ENCODE measurements at places on chromosomes 1 and 21.

DNA sequence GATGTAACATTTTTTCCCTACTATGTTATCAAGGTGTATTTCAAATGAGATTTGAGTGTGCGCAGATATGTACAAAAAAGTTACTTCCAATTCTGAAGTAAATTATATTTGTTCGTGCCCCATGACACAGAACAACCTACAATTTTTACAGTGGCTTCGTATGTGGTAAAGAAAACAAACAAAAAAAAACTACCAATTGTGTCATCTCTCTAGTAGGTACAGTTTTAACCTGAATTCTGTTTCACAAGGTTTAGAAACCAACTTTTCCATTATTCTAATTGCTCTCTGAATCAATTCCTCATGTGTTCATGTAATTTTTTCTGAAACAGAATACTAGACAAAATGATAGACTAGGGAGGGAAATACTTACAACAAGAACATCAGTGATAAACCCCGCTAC lies 7.4 kb downstream of the SCAF4 start:
- no peak for DNase-seq

GRCh38 chr1:6278263-6278662 lies 17.4 kb upstream of the GPR153 start:
- DNase-seq, result no peak

GRCh38 chr1:2358072-2358471 lies 33.3 kb downstream of the MORN1 start:
- DNase-seq, result no peak

- DNase-seq, result no peak
Measured at GRCh38 chr1:159825564-159825963, 1.1 kb upstream of the SLAMF8 start.

- DNase-seq, result no peak
Measured at GRCh38 chr21:33080376-33080775, 10.4 kb downstream of the OLIG1 start.

DNA sequence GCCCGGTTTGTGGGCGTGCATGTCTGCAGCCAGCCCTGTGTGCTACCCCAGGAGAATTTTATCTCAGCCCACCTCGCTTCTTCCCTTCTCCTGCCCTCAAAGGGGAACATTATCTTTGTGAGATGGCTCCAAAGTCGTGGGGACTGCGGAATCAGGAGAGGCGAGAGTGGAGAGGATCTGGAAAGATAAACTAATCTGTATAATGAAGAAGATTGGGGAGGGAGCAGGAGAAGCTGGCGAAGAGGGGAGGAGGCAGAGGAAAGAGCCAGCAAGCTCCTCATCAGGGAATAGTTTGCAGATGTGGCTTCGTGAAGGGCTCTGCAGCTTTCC lies 310.3 kb downstream of the MATN1 start:
- DNase-seq, result no peak

DNA sequence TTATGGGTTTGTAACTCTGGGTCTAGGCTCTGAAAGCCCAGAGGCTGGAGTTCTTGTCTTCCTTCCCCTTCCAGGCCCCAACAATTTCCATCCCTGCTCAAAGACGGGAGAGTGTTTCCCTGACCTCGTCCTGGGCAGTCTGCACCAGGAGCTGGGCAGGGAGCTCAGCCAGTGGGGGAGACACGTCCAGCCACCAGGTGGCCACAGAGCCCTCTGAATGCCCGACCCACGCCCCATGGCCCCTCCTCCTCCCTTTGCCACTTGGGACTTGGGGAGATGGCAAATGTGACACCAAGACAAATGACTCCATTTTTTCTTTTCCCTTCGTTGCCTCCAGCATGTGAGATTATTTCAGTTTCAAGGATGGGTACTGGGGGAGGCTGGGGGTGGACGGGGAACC lies 159.9 kb upstream of the AJAP1 start:
- no peak for DNase-seq

DNA sequence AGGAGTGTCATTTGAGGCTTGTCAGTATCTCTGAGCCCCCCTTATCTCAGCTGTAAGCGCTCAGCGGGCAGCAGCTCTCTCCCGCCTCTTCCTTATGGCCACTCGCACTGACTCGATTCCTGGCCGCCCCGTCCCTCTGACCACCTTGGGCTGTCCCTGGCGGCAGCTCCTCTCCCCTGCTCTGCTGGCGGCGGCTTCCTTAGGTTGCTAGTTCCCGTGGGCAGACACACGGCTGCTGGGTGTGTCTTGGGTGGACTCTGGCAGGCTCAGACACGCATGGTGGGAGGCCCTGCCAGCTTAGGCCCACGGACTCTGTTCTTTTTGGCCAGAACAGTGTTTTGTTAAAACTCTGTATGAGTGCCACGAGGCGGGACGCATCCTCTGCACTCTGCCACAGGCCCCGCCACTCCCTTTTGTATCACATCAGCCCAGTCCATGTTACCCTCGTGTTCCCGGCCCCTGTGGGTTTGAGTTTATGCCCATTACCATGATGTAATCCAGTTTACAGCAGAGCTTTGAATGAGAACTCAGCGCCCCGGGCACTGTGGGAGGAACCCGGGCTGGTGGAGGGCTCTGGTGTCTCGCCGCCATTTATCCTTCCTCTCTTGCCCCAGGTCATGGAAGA lies 45.9 kb downstream of the COQ8A start:
- DNase-seq, result no peak

- DNase-seq, result no peak
Measured at GRCh38 chr1:40789342-40789598, 5.7 kb downstream of the KCNQ4 start.

DNA sequence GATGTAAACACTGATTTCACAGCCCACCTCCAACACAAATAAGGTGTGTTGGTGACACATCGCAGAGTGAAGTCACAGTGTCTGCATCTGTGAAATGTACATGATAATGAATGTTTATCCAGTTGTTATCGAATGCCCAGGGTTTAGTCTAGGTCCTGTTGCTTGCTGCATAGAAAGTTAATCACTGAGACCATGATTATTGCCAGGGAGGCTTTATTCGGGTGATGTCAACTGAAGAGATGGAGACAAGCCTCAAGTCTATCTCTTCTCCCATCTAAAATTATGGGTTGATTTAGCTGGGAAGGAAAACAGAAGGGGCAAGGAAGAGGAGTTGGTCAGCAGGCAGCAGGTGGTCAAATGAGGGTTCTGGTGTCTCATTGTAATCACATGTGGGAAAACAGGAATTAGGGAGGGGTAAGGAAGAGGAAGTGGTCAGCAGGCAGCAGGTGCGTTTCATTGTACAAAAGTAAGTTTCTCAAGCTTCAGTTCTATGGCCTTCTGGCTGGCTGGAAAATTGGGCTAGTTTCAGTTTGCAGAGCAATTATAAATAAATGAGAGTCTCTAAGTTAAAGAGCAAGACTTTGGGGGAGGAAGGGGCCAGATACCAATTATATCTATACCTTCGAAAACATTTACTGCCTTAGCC lies 146.3 kb upstream of the DNAH14 start:
- no peak for DNase-seq

GRCh38 chr1:213331631-213332175 lies 280.7 kb downstream of the RPS6KC1 start:
- no peak for DNase-seq

- DNase-seq, result peak; percentile 36
Measured at GRCh38 chr1:158117854-158118704, 62.6 kb upstream of the CD1D start.

GRCh38 chr1:26022404-26022779 lies 817 bp downstream of the EXTL1 start:
- no peak for DNase-seq

GRCh38 chr1:89855413-89856123 lies 34.7 kb downstream of the LRRC8D start:
- peak; percentile 68 for DNase-seq

- DNase-seq, result no peak
Measured at GRCh38 chr1:245353411-245353810, 198.6 kb downstream of the KIF26B start.

GRCh38 chr1:29311352-29312030 lies 75.2 kb downstream of the PTPRU start:
- no peak for DNase-seq

DNA sequence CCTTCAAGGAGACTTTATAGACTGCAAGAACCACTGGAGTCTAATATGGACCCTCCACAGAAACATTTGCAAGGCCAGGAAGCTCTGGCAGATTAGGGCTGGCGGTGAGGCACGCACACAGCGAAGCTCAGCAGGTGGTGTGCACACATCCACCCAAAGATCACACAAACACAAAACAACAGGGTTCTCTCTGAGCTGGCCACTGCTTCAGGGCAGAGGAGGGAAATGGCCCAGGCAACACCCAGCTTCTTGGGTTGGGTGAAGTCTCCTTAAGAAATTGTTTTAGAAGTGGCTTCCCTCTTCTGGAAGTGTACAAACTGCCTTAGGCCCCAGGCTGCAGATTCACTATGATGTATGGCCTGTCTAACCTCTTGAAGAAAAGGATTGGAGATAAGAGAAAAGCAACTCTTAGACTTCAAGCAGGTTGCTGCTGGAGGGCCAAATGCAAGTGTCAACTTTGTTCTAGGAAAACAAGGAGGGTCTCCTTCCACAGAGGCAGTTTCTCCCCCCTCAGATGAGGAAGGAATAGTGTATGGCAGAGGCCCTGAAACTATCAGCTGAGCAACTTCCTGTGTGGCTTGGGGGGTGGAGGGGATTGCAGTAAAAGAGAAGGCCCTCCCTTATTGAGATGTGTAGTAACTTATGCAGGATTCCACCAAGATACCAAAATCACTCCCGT lies 2.0 kb downstream of the RCSD1 start:
- DNase-seq, result no peak

GRCh38 chr21:33668180-33668579 lies 25.9 kb downstream of the ITSN1 start:
- DNase-seq, result no peak

GRCh38 chr1:198443365-198444233 lies 96.9 kb downstream of the ATP6V1G3 start:
- no peak for DNase-seq

GRCh38 chr1:197786280-197786679 lies 11.0 kb upstream of the DENND1B start:
- no peak for DNase-seq

DNA sequence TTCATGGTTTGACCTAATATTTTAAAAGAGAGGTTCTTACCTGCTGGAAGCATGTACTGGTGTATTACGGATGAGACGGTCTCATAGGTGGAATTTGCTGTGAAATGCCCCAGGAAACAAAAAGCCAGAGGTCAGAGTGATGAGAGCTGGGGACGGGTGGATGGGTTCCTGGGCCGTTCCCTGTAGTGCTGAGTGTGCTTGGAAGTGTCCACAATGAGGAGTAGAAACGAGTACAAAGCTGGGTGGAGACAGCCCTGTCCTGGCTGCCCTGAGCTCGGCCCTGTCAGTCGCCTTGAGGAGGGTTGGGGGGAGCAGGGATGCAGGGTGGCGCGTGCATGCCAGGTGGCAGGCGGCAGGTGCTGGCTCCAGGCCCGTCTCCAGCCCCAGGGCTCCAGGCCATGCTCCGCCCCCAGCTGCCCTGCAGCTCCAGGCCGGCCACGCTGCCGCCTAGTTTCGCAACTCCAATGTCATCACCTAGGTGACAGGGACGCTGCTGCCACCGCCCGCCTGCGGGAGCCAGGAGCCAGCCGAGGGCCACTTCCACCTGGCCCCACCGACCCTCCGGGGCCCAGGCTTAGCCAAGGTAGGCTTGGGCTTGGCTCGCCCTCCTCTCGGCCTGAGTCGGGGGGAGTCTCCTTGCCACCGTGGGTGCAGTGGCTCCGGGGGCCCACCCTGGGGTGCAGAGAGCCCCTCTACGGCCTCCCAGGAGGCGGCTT lies 16.4 kb downstream of the TP73 start:
- DNase-seq, result no peak

DNA sequence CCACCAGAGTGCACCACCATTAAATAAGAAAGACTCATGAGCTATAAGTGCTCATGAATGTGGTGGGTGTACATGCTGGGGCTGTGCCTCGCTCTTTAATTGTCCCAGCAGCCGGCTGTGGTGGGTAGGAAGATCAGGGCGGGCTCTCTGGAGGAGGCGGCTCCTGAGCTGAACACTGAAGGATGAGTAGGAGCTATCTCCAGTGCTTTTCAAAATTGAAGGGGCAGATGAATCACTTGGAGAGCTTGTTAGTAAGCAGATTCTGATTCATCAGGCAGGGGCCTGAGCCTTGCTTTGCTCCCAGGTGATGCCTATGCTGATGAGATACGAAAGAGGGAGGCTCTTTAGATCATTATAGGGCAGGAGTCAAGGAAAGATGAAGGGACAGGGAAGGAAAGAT lies 54.1 kb downstream of the ETS2 start:
- DNase-seq, result no peak

- no peak for DNase-seq
Measured at GRCh38 chr1:109485001-109485400, 1.3 kb downstream of the ATXN7L2 start.

DNA sequence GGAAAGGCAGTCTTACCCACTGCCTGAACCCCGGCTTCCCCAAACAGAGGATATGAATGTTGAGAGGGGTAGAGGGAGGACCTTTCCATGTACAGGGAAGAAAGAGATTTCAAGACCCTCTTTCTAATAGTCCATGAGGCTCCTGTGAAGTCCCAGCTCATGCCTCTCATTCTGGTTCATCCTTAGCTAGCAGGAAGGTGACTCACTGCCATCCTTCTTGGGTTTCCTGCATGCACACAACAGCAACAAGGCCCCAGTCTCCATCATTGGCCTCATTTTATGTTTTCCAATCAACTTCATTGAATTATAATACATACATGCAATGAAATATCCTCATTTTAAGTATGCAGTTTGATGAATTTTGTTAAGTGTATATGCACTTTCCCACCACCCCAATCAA lies 46.2 kb downstream of the SYT2 start:
- DNase-seq, result no peak

DNA sequence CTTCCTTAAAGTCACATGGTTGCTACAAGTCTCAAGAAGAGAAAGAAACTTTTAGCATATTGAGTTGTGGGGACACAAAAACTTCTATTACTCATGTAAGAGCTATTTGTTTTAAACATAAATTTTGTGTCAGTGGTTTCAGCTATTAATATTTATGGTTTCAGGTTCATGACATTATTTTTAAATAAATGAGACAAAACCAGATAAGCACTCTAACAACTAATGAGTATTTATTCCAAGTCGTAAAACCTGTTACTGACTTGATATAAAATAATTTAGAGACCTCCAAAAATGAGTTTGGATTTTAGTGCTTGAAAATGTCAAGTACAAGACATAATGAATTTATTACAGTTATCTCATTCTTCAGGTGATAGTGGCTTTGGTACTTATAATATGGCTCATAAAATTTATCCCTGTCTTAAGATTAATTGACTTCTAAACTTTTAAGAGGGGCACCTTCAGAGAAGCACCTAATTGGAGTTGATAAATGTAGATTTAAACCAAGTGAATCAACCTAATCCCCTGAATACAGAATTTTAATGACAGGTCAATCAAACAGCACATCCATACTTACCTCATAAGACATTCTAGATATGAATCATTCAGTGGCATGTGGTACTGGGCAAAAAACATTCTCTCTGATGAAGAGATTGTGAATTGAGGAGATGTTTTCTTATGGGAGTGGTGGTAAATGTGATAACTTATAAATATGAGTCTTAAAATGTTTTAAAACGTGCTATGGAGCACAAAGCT lies 167.7 kb upstream of the PTGFR start:
- DNase-seq, result no peak

GRCh38 chr1:66276218-66276617 lies 257.7 kb upstream of the SGIP1 start:
- no peak for DNase-seq

All from stimulated activated naive CD4-positive, alpha-beta T cell (primary cell).